ENCODE measurements at places on chromosomes 11 and 22.

GRCh38 chr11:126589492-126589803, 234.0 kb downstream of the ST3GAL4 start:
- DNase-seq = no peak

DNA sequence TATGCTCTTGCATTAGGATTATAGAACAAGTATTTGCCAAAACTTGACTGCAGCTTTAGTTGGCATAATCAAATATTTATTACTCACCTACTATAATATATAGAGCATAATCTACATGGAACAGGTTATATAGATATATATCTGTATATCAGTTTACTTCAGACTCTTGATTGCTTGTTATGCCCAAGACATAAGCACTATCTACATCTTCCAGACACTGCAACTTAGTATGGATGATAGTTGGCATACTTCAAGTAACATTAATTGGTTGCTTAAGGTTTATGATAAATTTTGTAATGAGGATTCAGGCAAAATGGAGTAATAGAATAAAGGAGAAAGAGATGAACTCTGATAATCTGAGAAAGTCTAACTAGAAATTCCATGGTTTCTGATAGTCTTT, 1.0 kb downstream of the CCDC15 start:
- DNase-seq = no peak

- DNase-seq = no peak
Measured at GRCh38 chr22:25030636-25031035, 78.1 kb downstream of the KIAA1671 start.

DNA sequence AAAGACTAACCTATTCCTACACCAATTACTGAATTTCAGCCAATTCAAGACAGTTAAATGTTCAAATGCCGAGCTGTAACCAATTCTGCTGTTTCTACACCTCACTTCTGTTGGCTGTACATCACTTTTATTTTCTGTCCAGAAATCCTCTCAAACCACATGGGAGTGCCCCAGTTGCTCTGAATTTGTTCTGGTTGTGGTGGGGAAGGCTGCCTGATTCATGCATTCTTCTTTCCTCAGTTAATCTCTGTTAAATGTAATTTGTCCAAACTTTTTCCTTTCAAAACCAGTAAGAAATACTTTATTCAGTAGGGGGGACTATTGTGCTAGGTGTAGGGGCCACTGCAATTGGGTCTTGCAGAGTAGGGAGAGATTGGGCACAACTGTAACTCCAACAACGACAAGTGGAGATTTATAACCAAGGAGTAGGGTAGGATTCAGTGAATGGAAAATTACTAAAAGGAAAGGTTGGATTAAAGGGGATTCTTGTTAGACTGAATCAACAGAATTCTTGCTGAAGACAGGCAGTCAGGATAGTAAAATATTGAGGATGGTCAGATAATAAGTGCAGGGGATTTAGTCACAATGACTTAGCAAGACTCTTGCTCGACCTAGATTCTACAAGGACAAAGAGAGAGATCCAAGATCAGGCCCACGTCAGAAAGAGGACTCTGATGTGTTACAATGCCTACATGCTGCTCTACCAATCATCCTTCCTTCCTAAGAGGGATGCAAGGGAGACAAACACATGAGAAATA, 593.5 kb upstream of the FAT3 start:
- no peak for DNase-seq

GRCh38 chr11:131824771-131825170, 454.4 kb downstream of the NTM start:
- no peak for DNase-seq

- no peak for DNase-seq
Measured at GRCh38 chr11:43904742-43905535, 24.3 kb downstream of the ALKBH3 start.

GRCh38 chr11:85414175-85414574, 213.0 kb downstream of the DLG2 start:
- no peak for DNase-seq

GRCh38 chr11:58330861-58331260, 28.0 kb downstream of the OR5B17 start:
- no peak for DNase-seq

DNA sequence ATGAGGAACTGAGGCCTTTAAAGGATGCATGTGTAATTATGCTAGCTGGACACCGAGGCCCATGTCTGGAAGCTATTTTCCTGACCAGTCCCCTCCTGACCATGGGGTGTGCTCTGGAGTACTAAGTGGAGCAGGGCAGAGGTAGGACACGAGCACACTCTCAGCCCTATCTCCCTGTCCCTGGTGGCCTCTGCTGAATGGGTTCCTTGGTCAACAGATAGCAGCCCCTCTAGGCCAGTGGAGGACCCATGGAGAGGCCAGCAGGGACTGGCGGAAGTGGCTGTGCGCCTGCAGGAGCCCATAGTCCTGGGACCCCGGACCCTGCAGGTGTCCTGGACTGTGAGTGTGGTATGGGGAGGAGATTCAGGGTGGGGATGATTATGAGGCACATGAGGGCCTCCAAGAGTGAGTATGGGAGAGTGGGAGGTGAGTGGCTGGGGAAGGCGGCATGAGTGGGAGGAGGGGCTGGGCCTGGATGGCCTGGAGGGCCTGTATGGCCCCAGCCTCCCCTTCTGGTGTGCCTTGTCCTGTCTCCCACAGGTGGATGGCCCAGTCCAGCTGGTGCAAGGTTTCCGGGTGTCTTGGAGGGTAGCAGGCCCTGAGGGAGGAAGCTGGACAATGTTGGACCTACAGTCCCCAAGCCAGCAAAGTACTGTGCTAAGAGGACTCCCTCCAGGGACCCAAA, 9.5 kb downstream of the ROBO3 start:
- no peak for DNase-seq

DNA sequence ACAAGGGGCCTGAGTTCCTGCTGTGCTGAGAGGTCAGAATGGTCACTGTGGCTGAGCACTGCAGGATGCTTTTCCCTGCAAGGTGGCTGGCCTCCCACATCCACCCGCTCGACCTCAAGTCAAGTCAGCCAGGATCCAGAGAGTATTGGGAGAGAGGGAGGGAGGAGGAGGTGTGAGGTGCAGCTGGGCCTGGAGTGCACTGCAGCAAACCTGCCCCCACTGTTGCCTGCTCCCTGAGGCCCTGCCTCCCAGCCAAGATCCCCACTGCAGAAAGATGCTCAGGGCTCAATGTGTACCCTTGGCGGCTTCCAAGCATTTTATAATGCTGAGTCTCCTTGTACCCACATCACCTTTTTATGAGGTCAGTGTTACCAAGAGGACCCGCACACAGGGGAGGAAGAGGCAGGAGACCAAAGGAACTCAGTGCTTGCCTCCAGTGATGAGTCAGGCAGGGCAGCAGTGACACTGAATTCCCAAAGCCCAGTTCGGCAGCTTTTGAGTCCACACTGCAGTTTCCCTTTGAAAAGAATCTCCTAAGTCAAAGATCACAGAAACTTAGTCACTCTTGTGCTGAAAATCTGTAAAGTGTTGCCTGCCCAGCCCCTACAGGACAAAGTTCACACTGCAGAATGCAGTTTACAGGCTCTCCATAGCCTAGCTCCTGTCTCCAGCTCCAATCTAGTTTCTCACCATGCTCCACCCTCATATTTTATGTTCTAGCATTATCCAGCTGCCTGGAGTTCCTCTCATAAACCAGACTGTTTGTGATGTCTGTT, 3.1 kb downstream of the ENDOD1 start:
- peak; percentile 49 for DNase-seq

GRCh38 chr11:44190883-44191230, 95.4 kb downstream of the EXT2 start:
- no peak for DNase-seq

- no peak for DNase-seq
Measured at GRCh38 chr11:96079691-96080090, 155.8 kb upstream of the MTMR2 start.

DNA sequence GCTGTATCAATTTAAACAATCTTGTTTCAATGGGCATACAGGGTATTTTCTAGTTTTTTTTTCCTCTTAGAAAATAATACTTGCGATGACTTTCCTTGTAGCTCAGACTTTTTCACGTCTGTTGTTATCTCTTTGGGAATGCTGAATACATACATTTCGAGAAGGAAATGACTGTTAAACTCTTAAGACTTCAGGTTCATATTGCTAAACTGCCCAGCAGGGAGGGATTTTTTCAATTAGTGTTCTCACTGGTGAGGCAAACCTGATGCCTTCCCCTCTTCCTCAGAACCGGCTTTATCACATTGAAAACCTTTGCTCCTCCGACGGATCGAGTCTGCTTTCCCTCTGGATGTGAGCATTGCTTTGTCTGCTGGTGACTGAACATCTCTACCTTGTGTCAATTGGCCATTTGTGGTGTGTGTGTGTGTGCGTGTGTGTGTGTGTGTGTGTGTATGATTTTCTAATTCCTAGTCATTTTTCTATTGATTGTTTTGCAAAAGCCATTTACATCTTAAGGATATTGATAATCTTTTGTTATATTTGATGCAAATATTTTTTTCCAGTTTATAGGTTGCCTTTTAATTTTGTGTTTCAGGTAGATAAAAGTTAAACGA, 6.6 kb downstream of the NEAT1 start:
- peak; percentile 66 for DNase-seq

DNA sequence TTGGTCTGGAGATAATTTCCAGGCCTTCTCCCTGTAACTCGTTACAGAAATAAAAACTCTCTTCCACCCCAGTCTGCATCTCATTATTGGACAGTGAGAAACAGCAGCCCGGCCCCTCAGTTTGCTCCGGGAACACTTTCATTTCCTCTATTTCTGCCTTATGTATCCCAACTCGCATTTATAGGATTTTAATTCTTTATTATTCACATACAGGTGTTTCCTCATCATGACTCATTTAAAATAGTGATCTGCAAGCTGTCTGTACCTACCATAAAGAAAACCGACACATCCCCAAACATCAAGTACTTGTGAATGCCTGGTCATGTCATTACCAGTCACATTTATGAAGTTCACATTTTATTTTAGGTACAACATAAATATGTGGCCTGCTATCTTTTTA, 42.8 kb downstream of the PIWIL3 start:
- no peak for DNase-seq

- no peak for DNase-seq
Measured at GRCh38 chr22:29128891-29129807, 56.3 kb downstream of the KREMEN1 start.

- DNase-seq = no peak
Measured at GRCh38 chr22:38840129-38840528, 3.7 kb downstream of the NPTXR start.

DNA sequence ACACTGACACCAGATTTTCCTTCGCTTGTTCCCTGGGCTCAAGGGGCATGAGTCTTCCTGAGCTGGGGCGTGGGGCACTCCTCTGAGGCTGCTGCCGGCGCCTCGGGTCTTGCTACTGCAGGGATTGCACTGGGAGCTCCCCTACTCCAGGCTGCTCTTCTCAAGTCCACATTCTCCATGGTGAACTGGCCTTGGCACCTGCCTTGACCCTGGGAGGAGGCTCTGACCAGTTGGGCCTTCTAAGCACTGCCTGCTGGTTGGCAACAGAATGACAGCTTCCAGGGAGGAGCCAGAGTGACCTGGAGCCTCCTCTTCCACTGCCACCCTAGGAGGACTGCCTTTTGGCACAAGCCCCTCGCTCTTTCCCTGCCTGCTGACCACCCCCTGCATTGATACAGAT, 9.5 kb downstream of the FREY1 start:
- no peak for DNase-seq

- DNase-seq = no peak
Measured at GRCh38 chr22:33361581-33361980, 303.4 kb upstream of the SYN3 start.

- DNase-seq = peak; percentile 58
Measured at GRCh38 chr11:110362971-110363509, 66.6 kb upstream of the RDX start.

GRCh38 chr11:125924384-125925007, 20.2 kb downstream of the DDX25 start:
- no peak for DNase-seq

DNA sequence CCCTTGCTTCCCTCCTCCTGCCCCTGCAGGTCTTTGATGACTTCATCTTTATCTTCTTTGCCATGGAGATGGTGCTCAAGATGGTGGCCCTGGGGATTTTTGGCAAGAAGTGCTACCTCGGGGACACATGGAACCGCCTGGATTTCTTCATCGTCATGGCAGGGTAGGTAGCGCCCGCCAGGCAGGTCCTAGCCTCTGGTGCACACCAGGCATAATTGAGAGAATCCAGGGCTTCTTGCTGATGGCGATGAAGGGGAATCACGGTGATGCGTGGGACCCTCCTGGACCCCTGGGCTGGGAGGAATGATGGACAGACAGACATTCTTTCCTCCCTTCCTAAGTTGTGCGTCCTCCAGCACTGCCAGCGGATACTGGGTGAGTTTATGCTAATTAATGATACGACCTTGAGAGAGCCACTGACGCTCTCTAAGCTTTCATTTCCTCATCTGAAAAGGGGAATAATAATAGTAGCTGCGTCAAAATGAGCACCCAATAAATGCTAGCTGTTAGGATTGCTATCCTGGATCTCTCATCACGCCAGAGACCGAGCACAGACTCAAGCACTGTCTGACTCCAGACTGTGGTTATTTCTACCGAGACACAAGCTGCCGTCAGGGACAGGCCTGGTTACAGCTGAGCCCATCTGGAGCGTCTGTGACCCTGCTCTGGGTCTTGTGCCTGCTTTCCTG, 30.1 kb downstream of the CACNA1I start:
- DNase-seq = no peak

DNA sequence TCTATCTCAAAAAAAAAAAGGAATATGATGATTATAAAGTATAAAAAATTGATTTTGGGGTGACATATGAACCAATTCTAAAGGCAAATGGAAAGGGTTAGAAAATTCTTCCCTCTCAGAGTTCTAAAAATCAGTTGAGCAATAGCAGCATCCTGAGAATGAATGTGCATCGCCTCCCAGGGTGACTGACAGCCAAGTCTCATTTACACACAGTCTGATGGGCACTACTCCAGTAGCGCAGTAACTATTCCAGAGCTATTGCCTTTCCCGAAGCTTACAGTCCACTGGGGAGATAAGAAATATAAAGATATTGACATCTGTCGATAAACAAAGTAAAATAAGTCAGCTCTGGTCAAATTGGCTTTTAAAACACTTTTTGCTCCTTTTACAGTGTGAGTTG, 32.3 kb upstream of the SORL1 start:
- DNase-seq = no peak

DNA sequence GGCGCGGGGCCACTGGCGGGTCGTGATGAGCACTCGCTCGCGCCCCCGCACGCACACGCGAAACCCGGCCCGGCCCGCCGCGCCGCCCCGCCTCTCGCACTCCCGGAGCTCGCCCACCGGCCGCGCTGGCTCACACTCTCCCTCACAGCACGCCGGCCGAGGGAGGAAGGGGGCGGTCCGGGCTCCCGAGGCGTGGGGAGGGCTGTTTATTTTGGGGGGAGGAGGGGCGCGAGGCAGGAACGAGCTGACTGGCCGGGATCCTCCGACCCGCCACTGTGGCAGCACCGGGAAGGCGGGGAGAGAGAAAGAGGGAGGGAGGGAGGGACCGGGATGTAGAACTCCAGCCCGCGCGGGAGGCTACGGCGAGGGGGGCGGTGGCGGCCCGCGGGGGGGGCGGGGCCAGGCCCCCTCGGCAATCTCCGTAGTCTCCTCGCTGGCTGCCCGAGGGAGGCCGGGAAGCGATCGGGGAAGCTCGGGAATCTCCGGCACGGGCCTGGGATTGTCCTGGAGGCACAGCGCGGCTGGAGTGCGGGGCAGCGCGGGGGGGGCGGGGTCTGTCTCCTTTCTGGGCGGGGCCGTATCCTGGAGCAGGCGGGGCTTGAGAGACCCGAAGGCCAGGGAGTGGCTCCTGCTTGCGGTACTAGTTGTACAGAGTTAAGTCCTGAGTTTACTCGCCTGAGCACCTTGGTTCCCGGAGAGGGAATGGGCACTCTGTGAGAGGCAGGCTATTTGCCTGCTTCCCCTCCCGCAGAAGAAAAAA, at the start of gene RBFOX2:
Gene RBFOX2, minus strand, starts transcription at position 179 of the 760 bp plus-strand sequence. CDS start 399 bp downstream, outside the sequence.
- peak; percentile 88 for DNase-seq

GRCh38 chr22:41308544-41308947, 7.2 kb downstream of the ZC3H7B start:
- no peak for DNase-seq

GRCh38 chr11:107661656-107662055, 50.2 kb downstream of the SLN start:
- DNase-seq = no peak
